T-helper 17 cell (primary cell): ENCODE measurements at places on chromosomes 16 and 17.

- DNase-seq, result no peak
Measured at GRCh38 chr17:53168413-53168812, 654.3 kb upstream of the KIF2B start.

- no peak for DNase-seq
Measured at GRCh38 chr16:10332241-10332640, 53.6 kb upstream of the ATF7IP2 start.

GRCh38 chr16:58508671-58509251 lies 6.6 kb upstream of the SETD6 start:
- DNase-seq, result no peak

GRCh38 chr16:14109077-14109775 lies 38.1 kb downstream of the MRTFB start:
- DNase-seq, result no peak

DNA sequence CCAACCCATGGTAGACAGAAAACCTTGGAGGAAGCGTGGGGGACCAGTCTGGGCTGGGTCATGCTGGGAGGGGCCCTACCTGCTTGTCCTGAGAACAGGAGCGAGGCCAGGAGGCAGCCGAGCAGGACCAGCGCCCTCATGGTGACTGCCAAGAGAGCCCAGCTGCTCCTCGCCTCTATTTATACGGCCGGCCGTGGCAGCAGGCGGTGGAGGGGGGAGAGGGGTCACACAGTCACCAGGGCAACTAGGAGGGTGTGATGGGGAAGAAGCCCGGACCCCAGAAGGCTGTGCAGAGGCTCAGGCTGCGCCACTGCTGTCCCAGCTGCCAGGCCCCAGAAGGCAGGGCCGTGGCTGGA lies at the start of gene SRL:
Gene SRL (minus strand): TSS at position 153 of the 356 bp plus-strand sequence. CDS start 13 bp downstream, at position 140.
- no peak for DNase-seq

DNA sequence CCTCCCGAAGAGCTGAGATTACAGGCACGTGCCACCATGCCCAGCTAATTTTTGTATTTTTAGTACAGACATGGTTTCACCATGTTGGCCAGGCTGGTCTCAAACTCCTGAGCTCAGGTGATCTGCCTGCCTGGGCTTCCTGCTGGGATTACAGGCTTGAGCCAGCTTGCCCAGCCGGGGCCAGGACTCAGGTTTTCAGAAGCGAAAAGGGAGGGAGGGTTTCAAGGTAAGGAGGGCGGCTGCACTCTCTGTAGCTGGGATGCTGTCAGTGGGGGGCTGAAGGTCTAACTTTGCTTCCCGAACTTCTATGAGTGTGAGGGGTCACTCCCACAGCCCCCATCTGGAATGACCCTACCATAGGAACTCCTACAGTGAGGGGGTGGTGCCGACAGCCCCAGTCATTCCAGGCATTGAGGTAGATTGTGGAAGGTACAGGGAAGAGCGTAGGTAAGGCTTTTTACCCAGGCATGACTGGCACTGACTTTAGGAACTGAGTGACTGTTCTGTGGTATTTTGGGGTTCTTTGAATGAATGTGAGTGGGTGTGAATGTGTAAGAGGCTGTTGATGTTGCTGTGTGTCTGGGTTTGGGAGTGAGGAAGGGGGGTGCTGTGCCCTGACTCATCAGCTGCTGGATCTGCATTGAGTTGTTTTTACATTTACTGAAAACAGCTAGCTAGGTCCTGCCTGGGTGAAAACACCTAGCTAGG lies 3.8 kb upstream of the C1QL1 start:
- no peak for DNase-seq

GRCh38 chr17:66903781-66904180 lies 60.7 kb upstream of the CACNG4 start:
- no peak for DNase-seq

DNA sequence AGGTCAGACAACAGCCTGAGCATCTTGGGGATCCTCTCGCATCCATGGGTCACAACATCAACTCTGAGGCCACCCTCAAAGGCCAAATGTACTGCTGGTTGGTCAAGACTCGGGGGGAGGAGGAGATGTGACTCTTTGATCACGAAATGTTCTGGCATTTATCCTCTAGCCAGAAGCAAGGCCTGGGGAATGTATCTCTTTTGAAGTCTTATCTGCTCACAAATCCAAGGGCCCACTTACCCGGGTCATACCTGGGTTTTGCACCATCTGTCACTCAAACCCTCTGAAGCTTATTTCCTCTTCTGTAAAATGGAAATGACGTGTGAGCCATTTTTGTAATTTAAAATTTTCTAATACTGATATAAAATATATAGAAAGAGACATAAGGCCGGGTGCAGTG lies 13.2 kb downstream of the CA7 start:
- DNase-seq, result no peak

- no peak for DNase-seq
Measured at GRCh38 chr17:80816241-80817103, 175.2 kb upstream of the CHMP6 start.

- no peak for DNase-seq
Measured at GRCh38 chr16:55496509-55497145, 12.2 kb upstream of the LPCAT2 start.

GRCh38 chr16:8173111-8173644 lies 417.1 kb downstream of the TMEM114 start:
- DNase-seq, result no peak

GRCh38 chr17:74243013-74243755 lies 29.8 kb downstream of the TTYH2 start:
- DNase-seq, result no peak

DNA sequence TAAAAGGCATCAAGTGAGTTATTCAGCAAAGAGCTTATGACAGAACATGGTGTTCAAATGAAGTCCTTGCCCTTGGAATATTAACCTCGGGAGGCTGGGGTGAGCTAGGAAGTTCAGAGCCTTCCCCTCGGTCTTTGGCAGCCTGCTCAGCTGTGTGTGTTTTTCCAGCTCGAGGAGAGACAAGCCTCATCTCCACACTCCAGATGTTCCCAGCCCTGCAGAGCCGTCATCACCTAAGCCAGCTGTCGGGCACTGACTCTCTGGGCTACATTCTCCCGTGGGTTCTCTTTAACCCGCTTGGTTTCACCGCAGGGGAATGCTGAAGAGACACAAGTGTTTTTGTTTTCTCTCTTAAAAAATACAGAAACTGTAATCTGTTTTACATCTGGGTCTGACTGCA lies 47.1 kb downstream of the IRX3 start:
- no peak for DNase-seq

DNA sequence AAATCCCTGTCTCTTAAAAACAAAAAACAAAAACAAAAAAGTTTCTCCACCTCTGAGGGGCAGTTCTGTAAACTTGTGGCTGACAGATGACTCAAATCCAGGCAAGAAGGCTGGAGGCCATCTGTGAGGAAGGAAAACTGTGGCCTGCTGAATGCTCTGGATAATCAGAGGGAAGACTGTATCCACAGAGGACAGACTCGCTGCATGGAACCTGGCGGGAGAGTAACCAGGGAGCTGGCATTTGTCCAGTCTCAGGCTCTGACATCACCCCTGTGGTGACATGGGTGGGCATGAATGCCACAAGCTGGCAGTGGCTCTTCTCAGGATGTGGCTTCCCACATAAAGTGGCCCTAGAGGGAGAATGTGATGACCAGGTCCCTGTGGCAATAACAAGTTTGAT lies 2.8 kb upstream of the KSR1 start:
- no peak for DNase-seq

GRCh38 chr17:11557727-11558452 lies 40.4 kb upstream of the DNAH9 start:
- DNase-seq, result no peak

GRCh38 chr16:70678121-70678897 lies 7.5 kb downstream of the MTSS2 start:
- DNase-seq, result no peak

- no peak for DNase-seq
Measured at GRCh38 chr17:81806461-81807209, 2.7 kb downstream of the GCGR start.

GRCh38 chr16:81443688-81444447 lies 740 bp upstream of the CMIP start:
- no peak for DNase-seq

DNA sequence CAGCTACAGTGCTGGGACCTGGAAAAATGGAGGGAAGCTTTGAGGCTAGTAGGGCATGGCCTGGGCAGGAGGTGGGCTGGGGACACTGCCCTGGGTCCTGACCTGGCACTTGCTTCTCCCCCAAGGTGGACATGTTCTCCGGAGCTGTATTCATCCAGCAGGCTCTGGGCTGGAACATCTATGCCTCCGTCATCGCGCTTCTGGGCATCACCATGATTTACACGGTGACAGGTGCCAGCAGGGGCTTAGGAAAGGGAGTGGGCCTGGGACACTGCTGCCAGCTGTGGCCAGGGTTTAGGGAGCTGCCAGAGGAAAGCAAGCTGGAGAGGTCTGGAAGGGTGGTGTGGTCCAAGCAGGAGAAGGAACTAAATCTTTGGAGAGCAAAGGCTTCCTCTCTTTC lies 3.1 kb downstream of the SLC5A2 start:
- DNase-seq, result no peak

DNA sequence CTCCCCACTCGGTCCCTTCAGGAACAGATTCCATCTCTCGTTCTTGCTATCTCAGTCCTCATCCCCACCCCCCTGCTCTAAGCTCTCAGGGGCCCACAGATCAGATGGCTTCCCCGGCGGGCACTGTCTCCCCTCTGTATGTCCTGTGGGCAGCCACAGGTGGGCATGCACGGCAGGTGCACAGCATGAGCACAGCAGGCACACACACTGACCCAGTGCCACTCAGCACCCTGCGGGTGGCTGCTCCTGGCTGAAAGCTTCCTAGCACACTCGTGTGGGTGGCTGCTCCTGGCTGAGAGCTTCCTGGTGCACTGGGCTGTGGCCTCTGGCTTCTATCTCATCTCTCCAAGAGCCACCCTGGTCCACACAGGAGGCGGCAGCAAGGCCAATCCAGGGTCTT lies 44.5 kb upstream of the SMIM36 start:
- DNase-seq, result no peak

DNA sequence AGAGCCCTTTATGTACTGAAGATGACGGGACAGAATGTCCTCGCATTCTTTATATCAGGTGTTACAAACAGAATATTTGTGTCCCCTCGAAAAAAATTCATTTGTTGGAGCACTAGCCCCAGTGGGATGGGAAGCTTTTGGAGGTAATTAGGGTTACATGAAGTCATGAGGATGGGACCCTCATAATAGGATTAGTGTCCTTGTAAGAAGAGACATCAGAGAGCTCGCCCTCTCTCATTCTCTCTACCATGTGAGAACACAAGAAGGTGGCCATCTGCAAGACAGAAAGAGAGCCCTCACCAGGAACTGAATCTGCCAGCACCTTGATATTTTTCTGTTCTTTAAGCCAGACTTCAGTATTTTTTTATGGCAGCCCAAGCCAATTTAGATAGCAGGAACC lies 72.4 kb downstream of the SLC39A11 start:
- no peak for DNase-seq

DNA sequence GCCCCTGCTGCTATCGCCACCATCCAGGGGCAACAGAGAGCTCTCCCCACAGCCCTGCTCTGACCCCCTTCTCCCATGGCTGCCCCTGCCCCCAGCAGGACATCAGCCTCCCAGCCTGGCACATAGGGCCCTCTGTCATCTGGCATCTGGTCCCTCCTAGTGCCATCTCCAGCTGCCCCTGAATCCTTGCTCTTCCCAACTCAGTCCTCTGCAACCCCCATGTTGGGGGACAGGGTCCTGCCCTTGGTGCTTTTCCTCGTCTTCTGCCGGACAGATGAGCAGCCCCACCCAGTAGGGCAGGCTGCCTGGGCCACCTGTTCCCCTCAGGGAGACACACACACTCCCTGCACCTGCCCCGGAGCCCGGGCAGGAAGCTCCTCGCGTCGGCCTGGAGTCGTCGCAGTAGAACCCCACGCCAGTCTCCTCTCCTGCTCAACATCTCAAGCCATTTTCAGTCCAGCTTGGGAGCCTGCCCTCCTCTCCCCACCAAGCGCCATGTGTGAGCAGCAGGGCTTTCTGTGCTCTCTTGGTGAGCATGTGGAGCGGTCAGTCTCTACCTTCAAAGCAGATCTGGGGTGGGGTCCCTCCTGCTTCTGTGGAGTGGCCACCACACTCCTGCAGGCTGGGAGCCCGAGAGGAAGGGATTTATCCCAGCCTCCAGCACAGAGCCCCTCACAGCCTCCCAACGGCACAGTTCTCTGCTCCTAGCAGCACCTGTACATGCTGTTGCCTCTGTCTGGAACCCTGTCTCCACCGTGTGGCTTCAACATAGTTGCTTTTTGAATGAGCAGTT lies 28.2 kb downstream of the TNFRSF13B start:
- DNase-seq, result no peak

GRCh38 chr17:2120586-2121335 lies 65.9 kb downstream of the HIC1 start:
- DNase-seq, result no peak

DNA sequence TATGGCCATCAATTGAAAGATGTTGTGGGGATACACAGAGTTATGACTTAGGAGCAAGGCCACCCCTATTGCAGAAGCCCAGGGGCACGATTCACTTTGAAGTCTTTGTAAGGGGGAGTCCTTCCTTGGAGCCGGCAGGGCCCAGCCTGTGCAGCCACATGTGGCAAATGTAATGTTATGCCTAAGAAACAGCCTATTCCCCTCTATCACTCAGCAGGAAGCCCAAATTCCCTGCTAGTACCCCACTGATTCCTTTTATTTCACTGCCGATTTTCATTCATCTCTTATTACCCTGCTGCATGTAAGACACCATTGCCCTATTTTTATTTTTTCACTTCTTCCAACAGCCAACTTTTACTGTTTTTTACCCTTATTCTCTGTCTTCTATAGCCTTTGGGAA lies 233.2 kb downstream of the PMP22 start:
- DNase-seq, result no peak

- no peak for DNase-seq
Measured at GRCh38 chr17:31811101-31811500, 47.9 kb downstream of the COPRS start.

DNA sequence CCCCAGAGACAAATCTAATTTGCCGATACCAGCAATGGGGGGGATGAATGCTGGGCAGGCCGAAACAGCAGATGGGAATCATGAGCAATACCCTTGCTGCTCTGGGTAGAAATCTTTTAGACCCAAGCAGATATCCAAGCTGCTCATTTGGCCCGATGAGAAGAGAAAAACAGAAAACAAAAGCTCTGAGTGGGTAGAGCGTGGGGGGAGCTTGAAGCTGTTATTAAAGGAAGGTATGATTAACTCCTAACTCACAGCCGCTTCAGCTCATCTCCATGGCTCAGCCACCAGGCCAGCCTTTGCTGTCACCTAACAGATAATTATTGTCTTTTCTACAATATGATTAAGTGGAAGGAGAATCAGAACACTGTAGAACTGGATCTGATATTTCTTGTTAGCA lies 58.3 kb downstream of the VPS35L start:
- no peak for DNase-seq

DNA sequence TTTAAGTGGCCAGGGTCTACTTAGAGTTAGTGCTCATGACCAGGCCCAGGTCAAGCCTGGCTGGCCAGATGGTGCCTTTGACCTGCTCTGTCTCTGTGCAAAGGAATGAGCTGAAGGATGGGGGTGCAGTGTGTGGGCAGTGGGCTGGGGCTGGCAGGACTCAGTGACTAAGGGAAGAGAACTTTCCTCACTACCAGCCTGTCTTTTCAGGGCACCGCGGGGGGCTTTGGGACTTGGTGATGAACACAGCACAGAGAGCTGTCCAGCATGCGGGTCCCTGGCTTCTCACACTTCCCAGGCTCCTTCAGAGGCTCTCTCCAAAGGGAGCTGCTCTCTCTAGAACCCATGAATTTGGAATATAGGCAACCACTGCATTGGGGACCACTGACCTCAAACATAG lies 43.0 kb upstream of the STH start:
- DNase-seq, result no peak

GRCh38 chr17:7293816-7294613 lies 424 bp downstream of the YBX2 start:
- DNase-seq, result no peak

- DNase-seq, result peak; percentile 15
Measured at GRCh38 chr17:50511058-50511457, 2.8 kb downstream of the MYCBPAP start.
